ENCODE measurements at places on chromosomes 11 and 22.
A peak's percentile ranks its signal among the peaks of the same experiment; 100 is the strongest.

DNA sequence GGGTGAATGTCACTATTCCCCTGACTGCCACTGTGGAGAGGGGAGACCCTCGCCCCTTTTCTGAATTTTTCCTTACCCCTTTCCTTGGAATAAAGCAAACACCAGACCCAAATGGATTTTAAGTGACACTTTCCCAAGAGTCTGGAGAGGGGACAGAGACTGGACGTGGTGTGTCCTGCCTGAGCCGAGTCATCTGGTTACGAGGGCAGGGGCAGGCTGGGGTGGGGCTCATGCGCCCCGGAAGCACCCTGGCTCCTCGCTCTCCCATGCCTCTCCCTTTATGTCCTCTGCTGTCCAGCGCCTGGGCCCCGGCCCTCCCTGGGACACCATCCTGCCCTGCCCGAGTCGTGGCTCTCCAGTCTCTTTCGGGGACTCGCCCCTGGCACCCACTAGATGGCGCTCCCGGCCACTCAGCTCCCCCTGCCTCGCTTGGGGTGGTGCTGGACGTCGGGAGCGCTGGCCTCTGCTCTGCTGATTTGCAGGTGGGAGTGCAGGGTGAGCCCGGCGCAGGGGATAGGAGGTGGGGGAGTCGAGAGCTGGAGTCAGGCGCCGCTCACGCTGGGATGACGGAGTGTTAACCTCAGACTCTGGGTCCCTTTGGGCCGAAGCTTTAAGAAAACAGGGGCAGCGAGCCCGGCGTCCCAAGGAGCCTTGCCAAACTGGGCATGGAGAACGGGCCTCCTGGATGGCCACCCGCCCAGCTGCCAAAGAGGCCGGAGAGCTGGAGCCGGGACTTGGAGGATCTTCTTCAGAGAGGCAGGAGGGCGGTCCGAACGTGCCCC lies 89.8 kb downstream of the RPS6KA4 start:
- peak; percentile 86 for DNase-seq

DNA sequence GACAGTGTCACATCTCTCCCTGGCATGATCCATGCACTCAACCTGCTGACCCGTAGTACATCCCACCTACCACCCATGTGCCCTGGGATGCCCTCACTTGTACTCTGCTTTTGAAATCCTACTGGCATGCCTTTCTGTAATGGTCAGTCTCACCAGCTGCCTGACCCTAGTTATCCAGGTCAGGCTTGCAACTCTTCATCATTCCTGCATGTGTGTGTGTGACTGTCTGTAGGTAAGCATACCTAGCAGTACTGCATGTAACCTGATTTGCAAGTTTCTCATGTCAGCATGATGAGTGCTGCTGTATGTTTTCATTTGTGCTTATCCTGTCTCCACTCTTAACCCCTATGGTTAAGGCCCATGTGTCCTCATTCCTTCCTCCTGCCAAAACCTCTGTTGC lies 202.0 kb upstream of the MTNR1B start:
- no peak for DNase-seq

DNA sequence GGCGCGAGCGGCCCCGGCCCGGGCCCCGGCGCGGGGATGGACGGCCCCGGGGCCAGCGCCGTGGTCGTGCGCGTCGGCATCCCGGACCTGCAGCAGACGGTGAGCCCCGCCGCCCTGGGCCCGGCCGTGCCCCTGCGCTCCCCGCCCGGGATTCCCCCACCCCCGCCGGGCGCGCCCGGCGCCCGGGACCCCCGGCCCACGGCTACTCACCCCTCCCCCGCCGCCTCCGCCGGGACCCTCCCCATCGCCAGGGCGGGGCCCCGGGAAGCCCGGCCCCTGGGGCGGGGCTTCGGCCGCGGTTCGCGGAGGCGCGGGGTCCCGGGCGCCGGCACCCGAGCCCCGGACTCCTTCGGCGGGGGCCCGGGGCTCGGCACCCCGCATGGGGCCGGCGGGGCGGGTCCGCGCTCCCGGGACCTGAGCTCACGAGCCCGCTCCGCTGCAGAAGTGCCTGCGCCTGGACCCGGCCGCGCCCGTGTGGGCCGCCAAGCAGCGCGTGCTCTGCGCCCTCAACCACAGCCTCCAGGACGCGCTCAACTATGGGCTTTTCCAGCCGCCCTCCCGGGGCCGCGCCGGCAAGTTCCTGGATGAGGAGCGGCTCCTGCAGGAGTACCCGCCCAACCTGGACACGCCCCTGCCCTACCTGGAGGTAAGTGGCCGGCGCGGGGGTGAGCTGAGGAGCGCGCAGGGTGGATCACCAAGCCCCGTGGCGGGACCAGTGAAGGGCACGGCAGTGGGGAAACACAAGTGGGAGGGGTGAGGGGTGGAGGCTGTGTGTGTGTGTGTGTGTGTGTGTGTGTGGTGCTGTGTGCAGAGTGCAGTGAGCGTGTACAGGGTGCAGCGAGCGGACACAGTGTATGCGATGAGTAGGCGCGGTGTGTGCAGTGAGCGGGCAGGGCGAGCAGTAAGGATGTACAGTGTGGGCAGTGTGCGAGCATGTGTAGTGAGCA lies 2.3 kb downstream of the SHANK3 start:
- DNase-seq, result peak; percentile 43

DNA sequence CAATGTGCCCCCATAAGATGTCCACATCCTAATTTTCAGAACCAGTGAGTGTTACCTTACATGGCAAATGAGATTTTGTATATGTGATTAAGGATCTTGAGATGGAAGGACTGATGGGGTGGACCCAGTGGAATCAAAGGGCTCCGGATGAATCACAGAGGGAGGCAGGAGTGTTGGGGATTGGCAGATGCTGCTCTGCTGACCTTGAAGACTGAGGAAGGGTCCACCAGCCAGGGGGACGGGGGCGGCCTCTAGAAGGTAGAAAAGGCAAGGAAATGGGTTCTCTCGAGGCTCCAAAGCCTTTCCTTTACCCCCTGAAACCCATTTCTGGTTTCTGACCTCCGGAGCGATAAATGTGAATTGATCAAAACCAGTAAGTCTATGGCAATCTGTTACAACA lies 18.8 kb downstream of the TMEM218 start:
- no peak for DNase-seq

- DNase-seq, result no peak
Observed at GRCh38 chr11:60240662-60241061, 2.3 kb downstream of the MS4A4E start.

DNA sequence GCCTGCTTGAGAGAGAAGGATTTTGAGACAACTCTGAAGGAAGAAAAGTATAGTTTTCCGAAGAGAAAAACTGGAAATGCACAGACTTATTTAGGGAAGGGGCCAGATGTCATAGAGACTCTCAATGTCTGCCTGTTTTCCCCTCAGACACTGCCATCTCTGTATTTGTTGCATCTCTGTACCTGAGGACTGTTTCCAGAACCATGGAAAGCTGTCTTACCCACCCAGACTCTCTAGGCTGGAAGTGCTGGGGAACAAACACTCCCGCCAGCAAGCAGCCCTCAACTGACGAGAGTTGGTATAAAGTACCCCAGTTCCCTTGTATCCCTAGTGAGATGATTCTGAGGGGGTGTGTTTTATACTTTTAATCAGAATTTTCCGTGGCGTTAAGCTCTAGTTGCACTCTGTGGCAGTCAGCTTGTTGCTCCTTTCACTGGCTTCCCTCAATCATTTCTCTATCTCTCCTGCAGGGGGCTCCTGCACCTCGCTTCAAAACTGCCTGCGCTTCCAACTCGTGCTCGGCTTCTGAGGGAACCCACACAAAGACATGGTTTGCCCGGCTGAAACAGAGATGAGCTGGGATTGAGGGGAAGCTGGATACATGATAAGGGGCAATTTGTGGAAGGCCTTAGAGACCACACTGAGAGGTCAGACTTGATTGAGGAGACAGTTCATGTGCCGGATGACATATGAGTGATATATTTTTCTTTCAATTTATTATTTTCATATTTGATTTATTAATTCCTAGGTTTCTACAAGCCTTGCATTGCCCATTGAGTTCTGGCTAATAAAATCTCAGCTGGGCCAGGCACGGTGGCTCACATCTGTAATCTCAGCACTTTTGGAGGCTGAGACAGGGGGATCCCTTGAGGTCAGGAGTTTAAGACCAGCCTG lies 36.9 kb upstream of the CLPB start:
- DNase-seq, result peak; percentile 79

DNA sequence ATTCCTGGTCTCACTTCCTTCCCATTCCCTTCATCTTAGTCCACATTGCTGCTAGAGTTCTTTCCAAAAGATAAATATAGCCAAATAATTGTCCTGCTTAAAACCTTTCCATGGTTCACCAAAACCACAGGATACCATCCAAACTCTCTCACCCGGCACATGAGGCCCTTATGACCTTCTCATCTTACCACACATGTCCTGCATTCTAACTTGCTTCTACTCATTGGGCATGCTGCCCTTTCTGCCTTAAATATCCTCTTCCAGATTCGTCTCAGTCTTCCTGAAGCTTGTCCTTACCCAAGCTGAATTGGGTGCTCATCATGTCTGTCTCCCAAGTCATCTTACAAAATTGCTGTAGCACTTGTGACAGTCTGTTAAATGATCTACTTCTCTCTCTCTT lies 114.9 kb downstream of the MPPED2 start:
- no peak for DNase-seq

DNA sequence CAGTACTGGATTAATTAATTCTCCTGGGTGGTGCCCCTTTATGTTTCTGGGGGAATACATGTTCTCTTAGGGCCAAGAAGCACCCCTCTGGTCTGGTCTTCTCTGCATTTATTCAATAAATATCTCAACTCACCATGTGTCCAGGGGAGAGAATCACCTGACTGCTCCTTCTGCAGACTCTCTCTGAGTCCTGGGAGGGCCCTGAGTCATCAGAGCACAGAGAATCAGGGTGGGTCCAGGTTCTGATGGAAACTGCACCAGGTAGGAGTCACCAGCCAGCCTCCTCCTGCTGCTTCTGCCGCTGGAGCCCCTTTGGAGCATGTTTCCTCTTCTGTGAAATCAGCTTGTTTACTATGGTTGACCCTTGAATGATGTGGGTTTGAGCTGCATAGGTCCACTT lies 107.7 kb upstream of the PLET1 start:
- DNase-seq, result no peak

DNA sequence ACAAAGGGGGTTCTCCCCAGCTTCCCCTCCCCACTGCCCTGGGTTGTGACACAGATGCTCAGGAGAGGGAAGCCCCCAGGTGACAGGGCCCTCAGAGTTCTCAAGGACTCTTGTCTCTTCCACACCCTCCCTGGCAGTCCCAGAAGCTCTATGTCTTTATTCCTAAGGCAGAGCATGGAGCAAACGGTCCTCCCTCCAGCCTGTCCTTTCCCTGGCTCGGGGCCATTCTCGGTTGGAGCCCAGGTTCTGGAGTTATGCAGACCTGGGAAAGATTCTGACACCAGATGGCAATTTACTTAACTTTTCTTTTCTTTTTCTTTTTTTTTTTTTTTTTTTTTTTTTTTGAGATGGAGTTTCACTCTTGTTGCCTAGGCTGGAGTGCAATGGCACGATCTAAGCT lies 186.6 kb downstream of the CEP164 start:
- no peak for DNase-seq

DNA sequence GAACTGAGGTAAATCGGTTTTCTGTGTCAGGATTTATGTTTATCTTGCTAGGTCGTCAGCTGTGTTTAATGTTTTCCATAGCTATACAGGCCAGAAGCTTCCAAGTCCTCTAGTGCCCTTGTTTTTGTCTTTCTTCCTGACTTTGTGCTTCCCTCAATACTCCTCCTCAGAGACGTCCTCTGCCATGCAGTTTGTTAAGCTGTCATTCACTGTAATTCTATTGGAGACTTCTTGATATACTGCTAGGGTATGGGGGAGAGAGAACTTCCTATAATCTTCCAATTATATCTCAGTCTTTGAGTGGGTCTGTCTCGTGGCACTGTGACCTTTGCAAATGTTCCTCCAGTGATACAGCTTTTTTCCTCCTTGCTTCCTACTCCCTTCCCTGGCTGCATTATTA lies 327.3 kb upstream of the ANO5 start:
- DNase-seq, result no peak

DNA sequence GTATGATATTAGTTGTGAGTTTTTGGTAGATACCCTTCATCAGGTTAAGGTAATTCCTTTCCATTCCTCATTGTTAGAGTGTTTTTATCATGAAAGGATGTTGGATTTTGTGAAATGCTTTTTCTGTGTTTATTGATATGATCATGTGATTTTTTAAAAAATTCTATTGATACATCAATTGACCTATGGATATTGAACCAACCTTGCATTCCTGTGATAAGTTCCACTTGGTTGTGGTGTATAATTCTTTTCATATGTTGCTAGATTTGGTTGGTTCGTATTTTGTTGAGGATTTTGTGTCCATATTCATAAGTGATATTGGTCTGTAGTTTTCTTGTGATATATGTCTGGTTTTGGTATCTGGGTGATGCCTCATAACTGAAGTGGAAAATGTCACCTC lies 6.7 kb downstream of the ANKRD13D start:
- no peak for DNase-seq

GRCh38 chr22:37884420-37884819 lies 21.7 kb upstream of the MICALL1 start:
- DNase-seq, result no peak

- no peak for DNase-seq
Observed at GRCh38 chr11:17535488-17535887, 8.7 kb downstream of the USH1C start.

DNA sequence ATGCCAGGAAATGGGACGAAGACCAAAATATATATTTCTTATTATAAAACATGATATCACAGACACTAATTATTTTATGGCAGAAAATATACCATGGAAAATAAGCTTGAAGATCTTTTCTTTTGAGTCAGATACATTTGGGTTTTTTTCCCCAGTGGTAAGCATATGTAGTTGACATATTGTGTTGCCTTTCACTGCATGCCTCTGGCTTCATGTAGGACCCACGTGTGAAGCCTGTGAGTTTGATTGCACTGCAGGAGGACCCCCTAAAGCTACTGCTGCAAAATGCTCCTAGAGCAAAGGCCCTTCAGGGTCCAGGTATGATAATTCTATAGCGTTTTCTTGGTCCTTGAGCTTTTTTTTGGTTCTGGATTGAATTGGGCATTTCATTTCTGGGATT lies 190.7 kb upstream of the KIRREL3 start:
- DNase-seq, result no peak

GRCh38 chr11:116596346-116597260 lies 176.2 kb downstream of the BUD13 start:
- peak; percentile 21 for DNase-seq

DNA sequence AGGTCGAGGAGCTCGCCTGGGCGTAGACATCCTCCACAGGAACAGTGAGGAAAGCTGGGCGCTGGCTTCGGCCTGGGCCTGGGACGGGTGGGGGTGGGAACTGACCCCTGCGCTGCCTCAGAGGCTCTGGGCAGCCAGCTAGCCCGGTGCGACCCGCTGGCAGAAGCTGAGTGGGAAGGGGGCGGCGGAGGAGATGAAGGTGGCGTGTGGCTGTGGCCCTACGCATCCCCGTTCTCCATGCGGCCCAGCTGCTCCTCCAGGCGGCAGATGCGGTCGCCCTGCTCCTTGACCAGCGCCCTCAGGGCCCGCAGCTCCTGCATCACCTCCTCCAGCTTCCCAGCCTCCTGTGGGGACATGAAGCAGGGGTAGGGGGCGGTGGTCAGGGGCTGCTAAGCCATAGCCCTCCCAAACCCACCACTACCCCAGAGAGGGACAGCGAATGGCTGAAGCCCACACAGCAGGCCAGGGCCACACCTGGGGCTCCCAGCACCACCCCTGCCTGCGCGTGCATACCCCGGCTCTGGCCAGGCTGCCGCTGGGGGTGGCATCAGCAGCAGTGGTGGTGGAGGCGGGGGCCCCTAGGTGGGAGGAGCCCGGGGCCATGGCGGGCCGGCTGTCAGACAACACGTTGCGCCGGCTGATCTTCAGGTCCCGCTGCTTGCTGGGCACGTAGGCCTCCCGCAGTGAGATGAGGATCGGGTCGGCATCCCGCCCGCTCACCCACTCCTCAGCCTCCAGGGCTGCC lies 848 bp upstream of the PTPRCAP start:
- DNase-seq, result no peak

GRCh38 chr11:64753019-64753379 lies 6.8 kb downstream of the PYGM start:
- no peak for DNase-seq

- no peak for DNase-seq
Observed at GRCh38 chr22:17878186-17878694, 104.0 kb upstream of the BID start.
